Panc1 (cell line): ENCODE measurements at places on chromosomes 4 and X. TPM values are rescaled to one million over a fixed set of nuclear protein-coding genes. Genes with fewer than 3 reads are reported as not detected.

DNA sequence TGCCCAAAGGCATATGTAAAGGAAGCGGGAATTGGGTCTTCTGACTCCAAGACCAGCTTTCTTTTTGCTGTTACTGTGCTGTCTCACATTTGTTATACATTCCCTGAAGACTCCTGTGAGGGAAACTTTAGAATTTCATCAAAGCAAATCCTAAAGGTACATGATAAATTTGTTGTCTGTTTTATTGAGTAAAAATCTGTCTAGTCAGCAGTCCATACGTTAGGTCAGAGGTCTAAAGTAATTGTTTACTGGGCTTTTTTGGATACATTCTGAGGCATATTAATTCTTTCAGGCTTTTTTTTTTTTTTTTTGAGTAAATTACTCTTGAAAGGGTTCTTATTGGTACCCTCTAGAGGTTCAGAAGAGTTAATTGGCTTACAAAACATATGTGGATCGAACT is 347.2 kb downstream of the RPA4 start:
- DNase-seq, result no peak

- no peak for DNase-seq
Measured at GRCh38 chrX:72381439-72382201, 75.9 kb upstream of the CITED1 start.

- DNase-seq, result no peak
Measured at GRCh38 chr4:15314974-15315373, 112.9 kb upstream of the C1QTNF7 start.

- no peak for DNase-seq
Measured at GRCh38 chr4:25031077-25031621, 403 bp upstream of the LGI2 start.

- no peak for DNase-seq
Measured at GRCh38 chrX:21738210-21738949, 19.5 kb downstream of the SMPX start.

AREG gene
- 0.54 TPM for total RNA-seq

GRCh38 chrX:149074398-149074797 is 430.7 kb downstream of the IDS start:
- no peak for DNase-seq

DNA sequence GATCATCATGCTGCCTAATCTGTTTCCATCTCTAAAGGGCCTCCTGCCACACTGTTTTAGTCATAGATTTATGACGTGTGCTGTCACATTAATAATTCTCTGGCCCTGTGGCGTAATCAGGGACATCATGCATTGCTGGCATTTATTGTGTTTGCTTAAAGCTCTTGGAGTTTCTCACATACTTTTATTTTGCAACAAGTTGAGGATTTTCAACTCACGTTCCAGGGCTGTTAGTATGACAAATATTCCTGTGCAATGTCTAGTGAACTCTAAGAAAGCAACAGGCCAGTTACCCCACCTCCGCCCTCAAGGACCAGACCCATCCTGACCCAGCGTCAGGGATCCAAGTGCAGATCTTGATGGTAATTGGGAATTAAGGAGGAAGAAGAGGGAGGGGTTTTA is 7.8 kb upstream of the PIGA start:
- no peak for DNase-seq

DNA sequence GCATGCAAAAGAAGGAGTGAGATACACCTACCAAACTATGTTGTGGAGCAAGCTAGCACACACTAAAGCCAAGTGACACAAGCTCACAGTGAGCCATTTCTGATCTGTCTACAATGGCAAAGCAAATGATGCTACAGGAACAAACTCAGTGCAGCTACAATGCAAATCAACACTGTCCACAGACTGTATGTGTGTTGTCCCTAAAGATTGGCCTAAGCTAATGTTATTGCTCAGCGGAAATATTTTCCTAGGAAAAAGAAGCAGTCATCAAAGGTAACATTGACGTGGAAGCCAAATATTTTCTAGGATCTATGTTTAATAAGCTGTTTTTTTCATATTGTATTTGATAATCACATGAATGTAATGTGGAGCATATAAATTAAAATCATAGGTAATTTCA is 34.7 kb upstream of the HPGDS start:
- no peak for DNase-seq

DNA sequence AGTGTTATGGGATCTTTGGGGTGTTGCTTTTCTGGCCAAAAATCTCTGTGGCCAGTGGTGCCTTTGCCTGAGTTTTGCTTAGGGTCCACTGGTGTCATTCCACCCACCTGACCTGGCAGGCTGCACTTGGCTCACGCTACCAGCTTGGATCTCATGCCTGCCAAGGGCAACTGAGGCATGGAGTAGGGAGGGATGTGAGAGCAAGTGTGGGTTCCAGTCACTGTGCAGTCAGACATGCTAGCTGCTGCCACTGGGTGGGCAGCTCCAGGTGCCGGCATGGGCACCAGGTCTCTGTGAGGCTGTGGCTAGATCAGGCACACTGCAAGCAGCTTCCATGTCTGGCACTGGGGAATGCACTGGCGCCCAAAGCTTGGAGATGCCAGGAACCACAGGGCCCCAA is 424.1 kb downstream of the PRR32 start:
- DNase-seq, result no peak

EDA gene
- 0.23 TPM for total RNA-seq

DNA sequence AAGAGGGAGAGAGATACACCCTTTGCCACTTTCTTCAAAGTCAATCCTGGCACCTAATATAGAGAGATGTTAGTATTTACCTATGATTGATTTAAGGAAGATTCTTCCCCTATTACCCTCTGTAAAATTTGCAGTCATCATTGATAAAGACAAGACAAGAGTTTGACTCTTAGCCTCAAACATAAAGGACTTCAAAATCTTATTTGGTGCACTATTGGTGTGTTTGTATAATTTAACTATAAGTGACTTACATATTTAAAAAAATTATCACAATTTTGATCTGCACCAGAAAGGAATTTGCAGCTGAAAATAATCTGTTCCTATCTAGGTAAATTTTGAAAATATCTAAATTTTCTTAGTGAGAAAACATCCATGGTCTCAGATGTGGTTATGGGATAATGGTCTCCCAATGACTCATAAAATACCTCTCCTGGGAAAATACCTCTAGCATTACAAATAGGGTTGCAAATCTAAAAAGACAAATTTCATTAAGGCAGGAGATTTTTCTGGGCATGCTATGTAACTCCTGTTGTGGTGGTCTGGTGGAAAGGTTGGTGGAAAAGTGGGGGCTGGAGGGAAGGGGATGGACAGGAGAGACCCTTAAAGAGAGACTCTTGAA is 173.6 kb upstream of the MED14 start:
- DNase-seq, result no peak

GRCh38 chr4:114512595-114513295 is 85.9 kb upstream of the UGT8 start:
- no peak for DNase-seq

ERCC6L gene
- 17.3 TPM for total RNA-seq
